ENCODE measurements at places on chromosomes 6 and 20.

DNA sequence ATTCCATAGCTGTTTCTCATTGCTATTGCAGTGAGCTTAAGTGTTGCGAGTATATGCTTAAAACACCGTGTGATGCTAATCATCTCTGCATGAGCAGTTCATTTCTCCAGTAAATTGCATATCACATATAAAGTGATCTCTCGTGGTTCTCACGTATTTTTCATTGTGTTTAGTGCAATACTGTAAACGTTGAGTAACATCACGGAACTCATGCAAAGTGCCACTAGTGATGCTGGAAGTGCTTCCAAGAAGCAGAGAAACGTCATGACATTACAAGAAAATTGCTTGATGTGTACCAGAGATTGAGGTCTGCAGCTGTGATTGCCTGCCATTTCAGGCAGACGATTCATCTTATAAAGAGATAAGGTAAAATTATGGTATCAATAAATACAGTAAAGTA is 830.4 kb downstream of the GRIK2 start:
- DNase-seq = no peak

- no peak for DNase-seq
Observed at GRCh38 chr20:36709126-36709525, 36.8 kb downstream of the NDRG3 start.

GRCh38 chr6:83057705-83058321 is 7.8 kb downstream of the UBE3D start:
- no peak for DNase-seq

DNA sequence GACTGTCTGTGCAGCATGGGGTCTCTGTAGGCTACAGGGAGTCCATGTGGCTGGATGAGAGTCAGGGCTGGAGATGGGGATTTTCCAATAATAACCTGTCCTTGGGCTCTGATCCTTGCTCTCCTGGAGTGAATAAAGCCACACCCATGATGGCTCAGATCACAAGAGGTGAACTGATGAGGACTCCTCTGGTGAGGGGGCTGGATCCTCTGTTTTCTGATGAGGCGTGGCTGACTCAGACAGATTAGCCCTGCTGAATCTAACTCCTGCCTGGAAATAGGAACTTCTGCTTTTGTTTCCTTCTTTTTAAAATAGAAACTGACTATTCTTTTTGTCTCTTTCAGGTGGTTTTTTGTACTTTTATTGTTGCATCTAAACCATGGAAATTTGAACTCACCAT is 27.0 kb downstream of the CST9L start:
- no peak for DNase-seq

DNA sequence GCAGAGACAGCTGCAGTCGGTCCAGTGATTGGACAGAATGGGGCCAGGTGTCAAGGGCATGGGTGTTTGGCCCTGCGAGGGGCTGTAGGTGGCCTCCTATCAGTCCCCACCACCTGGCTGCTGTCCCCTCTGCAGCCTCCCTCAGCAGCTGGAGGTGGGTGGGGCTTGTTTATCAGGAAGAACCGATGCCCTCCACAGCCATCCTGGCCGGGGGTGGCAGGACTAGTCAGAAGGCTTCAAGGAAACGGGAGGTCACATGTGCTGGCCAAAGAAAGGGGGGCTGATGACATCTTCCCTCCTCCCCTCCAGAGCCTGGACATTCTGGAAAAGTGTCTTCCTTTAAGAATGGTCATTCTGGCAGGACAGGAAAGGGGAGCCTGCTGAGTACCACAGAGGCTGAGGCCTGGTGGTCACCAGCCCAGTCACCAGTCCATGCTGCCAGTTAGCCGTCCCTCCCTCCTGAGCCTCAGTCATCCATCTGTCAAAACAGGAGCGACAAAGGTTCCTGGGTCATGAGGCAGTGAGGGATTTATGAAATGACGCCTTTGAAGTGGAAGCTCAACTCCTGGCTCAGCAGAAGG is 4.1 kb downstream of the FAM210B start:
- DNase-seq = no peak

DNA sequence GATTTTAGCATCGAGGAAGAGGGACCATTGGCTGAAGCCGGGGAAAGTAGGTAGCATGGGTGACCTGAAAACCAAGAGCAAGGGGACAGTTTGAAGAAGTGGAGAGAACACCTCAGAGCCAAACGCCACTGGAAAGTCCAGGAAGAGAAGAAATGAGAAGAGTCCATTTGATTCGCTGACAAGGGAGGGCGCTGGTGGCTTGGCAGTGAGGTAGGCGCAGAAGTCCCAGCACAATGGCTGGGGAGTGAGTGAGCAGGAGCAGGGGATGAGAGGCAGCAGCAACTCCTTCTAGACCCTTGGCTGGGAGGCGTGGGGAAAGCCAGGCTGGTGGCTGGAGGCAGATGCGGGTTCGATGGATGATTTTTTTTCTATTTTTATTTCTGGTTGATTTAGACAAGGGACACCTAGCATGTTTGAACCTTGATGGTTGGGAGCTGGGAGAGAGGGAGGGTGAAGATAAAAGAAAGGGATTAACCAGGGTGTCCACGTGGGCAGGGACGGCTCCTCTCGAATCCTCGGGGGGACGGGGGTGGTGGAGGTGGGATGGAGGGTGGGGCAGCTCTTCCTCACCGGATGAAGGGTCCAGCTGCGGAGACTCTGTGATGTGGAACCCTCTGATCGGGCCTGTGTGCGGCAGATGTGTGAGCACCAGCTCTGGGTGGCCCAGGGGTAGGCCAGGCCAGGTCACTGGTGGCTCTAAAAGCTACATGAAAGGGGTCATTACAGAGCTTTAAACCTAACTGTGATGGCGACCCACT is 164.2 kb downstream of the NFATC2 start:
- DNase-seq = no peak

DNA sequence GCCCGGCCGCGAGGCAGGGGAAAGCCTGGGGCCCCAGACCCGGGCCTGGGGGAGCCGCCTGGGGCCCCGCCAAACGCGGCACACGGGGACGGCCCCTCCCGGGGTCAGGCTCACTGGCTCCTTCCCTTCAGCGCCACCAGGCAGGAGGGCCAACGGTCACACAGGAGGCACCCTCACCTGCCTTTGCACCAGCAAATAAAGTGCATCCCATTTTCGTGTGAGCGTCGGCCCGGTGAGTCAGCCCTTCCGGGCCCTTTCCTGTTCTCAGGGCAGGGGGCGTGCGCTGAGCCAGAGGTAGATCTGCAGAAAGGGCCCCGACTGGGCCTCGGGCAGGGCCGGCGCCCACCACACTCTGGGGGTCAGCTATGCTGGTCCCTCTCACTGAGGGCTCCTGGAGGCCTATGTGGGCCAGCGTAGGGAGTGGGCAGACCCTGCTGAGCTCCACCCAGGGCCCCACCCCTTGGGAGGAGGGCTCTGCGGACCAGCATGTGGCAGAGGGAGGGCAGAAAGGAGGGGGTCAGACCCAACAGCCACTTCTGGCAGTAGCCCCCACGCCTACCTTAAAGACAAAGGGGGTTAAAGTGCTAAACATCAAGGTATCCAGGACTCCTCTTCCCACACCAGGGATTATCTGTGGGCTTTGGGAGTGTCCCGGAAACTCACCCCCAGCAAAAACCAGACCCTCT is 931 bp upstream of the UCKL1 start:
- peak; percentile 40 for DNase-seq

DNA sequence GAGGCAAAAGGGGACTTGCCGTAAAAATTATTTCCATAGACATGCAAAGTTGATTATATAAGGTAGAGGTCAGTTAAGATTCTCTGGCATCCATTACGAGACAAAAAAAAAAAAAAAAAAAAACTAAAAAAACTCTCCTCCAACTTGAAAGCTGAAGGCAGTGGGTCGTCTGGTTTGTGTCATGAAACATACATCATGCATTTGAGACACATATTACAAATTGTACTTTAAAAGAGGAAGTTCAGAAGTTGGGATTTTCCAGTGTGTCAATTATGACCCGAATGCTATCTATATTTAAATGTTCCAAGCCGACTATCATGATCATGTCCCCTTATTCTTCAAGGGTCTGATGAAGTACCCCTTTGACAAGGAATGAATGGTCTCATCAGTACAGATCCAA is 125.1 kb downstream of the ZNF217 start:
- no peak for DNase-seq

DNA sequence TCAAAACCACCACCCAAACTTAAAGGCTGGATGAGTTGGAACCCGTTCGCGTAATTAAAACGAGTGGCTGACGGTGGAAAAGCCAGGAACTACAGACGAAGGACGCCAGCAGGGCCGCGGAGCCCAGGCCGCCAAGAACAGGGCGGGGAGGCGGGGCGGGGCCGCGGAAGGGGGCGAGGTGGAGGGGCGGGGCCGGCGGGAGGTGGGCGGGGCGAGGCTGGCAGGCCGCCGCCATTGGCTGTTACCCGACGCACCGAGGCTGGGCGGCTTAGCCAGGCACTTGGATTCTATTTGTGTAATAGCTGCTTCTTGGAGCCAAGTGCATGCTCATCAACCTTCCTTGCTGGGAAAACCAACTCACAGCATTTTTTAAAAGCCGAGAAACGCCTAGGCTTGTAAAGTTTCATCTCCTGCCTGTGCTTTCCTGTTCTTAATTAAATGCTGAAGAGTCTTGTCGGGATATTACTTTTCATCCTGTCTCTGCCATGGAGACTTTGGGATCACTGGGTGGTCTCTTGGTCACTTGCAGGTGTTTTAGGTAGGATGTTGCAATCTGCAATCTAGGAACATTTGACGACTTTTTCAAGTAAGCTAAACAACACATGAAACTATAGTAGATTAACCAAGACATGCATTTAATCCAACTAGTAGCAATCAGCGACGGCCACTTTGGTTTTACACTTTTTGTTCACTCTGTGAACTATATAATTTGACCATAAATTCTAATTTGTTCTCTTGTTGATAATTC is 245.0 kb downstream of the ARID1B start:
- DNase-seq = peak; percentile 75

DNA sequence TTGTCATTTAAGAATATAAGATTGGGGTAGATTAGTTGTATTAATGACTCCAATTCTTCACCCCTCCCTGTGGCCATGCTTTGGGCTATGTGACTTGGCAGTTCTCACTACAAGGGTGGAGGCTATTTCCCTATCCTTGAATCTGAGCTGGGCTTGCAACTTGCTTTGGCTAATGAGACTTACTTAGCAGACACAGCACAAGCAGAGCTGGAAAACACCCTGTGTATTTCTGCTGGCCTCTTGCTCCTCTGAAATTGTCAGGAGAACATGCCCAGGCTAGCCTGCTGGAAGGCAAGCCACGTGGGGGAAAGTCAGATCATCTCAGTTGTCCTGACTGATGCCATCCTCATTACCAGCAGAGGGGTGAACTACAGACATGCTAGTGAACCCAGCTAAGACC is 126.5 kb upstream of the HDGFL1 start:
- no peak for DNase-seq
